Astrocyte (in vitro differentiated cells and primary cell): ENCODE measurements at places on chromosomes 4 and X. TPM values are rescaled to one million over a fixed set of nuclear protein-coding genes. Genes with fewer than 3 reads are reported as not detected.

DNA sequence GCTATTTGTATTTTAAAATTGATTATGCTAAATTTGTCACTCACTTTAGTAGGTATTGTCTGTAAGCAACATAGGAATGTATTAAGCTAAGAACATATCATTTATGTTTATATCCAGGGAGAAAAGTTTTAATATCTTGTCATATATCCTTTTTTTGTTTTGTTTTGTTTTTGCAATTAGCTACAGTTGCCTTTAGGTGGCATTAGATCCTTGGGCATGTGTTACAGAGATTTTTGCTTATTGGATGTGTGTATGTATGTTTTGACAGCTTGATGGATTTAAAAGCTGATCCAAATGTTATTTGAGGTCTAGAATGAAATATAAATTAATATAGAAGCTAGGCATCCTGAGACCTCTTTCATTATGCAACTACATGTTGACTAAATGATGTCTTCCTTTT lies 36.1 kb upstream of the OTUD4 start:
- H3K4me1 ChIP-seq, result no peaks in the 10 kb centered on the region
- H3K36me3 ChIP-seq, result no peaks in the 10 kb centered on the region
- no peak overlapping the region for H3K27ac ChIP-seq

MAGED4 gene
- total RNA-seq, result 96.3 and 129 TPM in 2 replicates

- no peak overlapping the region for H3K27ac ChIP-seq
- H3K4me1 ChIP-seq, result peaks cover 3% of the 10 kb centered on the region
- no peak for DNase-seq
- no peak overlapping the region for H3K4me3 ChIP-seq
Measured at GRCh38 chr4:183266371-183266770, 53.7 kb downstream of the CLDN22 start.

- H3K4me3 ChIP-seq, result no peak overlapping the region
- no peaks in the 10 kb centered on the region for H3K27me3 ChIP-seq
- no peaks in the 10 kb centered on the region for H3K4me1 ChIP-seq
- no peak for DNase-seq
Measured at GRCh38 chr4:126012691-126013290, 698.0 kb downstream of the FAT4 start.

DNA sequence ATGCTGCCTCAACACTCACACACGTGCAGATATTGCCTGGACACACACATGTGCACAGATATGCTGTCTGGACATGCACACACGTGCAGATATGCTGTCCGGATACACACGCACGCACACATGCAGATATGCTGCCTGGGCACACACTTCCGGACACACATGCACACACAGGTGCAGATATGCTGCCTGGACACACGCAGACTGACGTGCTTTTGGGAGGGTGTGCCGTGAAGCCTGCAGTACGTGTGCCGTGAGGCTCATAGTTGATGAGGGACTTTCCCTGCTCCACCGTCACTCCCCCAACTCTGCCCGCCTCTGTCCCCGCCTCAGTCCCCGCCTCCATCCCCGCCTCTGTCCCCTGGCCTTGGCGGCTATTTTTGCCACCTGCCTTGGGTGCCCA lies 14.7 kb downstream of the FGFRL1 start:
- H3K4me1 ChIP-seq, result peaks cover 4% of the 10 kb centered on the region
- peaks cover 10% of the 10 kb centered on the region for H3K36me3 ChIP-seq
- no peaks in the 10 kb centered on the region for H3K27me3 ChIP-seq
- no peak for DNase-seq
- H3K4me3 ChIP-seq, result no peak overlapping the region

GYPE gene
- total RNA-seq, result not detected in 2 replicates

DNA sequence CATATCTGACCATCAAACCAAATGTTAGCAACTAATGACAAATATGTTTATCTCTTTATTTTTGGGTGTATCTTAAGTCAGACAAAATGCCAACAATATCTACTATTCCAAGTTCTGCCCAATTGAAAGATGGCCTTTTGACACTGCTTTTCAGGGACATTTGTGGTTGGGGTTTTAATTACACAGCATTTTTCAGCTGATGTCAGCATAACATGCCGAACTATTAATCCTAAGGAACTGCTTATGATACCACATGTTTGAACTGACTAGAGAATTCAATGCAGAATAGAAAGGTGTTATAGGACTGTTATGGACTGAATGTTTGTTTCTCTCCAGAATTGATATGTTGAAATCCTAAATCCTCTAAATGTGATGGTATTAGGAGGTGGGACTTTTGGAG lies 445.1 kb downstream of the TMA16 start:
- no peak overlapping the region for H3K27ac ChIP-seq
- H3K4me3 ChIP-seq, result no peak overlapping the region
- no peaks in the 10 kb centered on the region for H3K4me1 ChIP-seq
- no peaks in the 10 kb centered on the region for H3K27me3 ChIP-seq
- H3K36me3 ChIP-seq, result no peaks in the 10 kb centered on the region
- DNase-seq, result no peak

LRRC66 gene
- 0.32 and 0.50 TPM in 2 replicates for total RNA-seq

PRAF2 gene
- total RNA-seq, result 44.4 and 52.8 TPM in 2 replicates

SPIN2A gene
- 1.2 TPM in 2 replicates for total RNA-seq

DNA sequence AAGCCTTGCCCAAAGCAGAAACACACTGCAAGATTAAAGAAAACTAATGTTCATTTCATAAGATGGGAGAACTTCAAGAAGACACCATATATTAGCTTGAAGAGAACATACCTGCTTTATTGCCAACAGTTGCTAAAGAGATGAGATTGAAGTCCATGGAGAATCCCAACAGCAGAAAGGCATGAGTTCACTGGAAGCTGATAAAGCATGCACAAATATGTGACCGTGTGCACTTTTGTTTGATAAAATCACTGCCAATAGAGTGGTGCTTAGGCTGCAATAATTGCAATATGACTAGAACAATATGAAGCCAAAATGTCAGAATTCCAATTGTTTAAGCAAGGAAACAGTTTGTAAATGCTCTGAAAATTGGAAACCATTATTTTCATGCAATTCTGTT lies 125.9 kb upstream of the PPARGC1A start:
- no peak for DNase-seq
- no peaks in the 10 kb centered on the region for H3K36me3 ChIP-seq
- H3K4me3 ChIP-seq, result no peak overlapping the region
- H3K4me1 ChIP-seq, result no peaks in the 10 kb centered on the region

GRCh38 chrX:47235691-47236103 lies 2.9 kb downstream of the USP11 start:
- H3K36me3 ChIP-seq, result peaks cover 4% of the 10 kb centered on the region
- DNase-seq, result no peak
- H3K4me1 ChIP-seq, result peaks cover 9% of the 10 kb centered on the region
- no peak overlapping the region for H3K27ac ChIP-seq

ZCCHC12 gene
- total RNA-seq, result 0.16 TPM in 1 of 2 replicates, not detected in the other

DNA sequence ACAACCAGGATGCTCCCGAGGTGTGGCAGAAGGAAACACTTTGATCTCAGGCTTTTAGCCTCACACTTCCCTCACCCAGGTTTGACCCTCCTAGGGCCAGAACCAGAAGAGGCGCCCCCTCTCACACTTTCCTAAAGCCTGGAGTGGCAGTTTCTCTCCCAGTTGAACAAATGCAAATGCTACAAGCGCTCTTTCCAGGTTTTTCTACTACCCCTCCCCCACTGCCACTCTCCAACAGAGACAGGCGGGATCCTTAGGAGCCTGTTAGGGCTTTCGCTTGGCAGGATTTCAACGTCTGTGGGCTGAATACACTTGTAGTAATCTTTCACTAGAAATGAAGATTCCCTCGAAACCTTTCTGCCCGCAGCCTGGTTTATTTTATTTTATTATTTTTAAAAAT lies 2.4 kb downstream of the TSC22D3 start:
- H3K36me3 ChIP-seq, result no peaks in the 10 kb centered on the region
- H3K4me1 ChIP-seq, result peaks cover 5% of the 10 kb centered on the region
- H3K27me3 ChIP-seq, result peaks cover 31% of the 10 kb centered on the region
- DNase-seq, result no peak

DNA sequence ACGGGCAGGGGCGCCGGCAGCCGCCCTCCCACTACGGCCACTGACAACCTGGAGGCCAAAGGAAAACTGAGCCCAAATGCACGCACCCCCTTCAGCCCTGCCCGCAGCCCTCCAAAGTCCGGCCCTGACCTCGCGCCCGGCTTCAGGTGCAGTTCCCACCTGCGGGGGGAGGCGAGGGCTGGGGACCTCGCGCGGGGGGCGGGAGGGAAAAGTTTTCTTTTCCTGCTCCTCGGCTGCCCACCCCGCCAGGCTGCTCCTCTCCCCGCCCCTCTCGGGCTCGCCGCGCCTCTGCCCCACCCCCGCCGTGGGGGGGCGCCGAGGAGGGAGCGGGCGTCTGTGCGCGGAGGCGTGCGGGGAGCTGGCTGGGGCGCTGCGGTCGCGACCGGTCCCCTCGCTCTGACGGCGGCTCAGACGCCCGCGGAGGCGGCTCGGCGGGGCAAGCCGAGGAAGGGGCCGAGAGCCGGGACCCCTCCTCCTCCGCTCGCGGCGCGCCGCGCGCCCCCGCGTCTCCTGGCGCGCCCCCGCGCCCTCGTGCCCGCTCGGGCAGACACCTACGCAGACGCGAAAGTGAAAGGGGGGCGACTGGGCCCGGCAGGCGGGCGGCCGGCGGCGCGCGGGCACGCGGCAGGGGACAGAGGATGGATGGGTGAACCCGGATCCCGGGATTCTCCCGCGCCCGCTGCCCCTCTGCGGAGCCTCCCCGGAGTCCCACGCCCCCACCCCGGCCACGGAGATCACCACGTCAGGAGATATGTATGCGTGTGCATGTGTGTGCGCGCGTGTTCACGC lies 3.1 kb upstream of the NR3C2 start:
- peak overlapping the region; percentile 57 for H3K4me3 ChIP-seq
- peaks cover 39% of the 10 kb centered on the region for H3K27me3 ChIP-seq
- peaks cover 21% of the 10 kb centered on the region for H3K4me1 ChIP-seq

RAB40A gene
- 0.07 TPM in 1 of 2 replicates, not detected in the other for total RNA-seq

GRCh38 chrX:154731881-154732280 lies 19.0 kb downstream of the GAB3 start:
- H3K4me1 ChIP-seq, result peaks cover 76% of the 10 kb centered on the region
- H3K36me3 ChIP-seq, result no peaks in the 10 kb centered on the region
- no peak for DNase-seq
- H3K4me3 ChIP-seq, result no peak overlapping the region
- H3K27me3 ChIP-seq, result no peaks in the 10 kb centered on the region
- H3K27ac ChIP-seq, result peak overlapping the region; percentile 71

- no peak overlapping the region for H3K27ac ChIP-seq
- no peaks in the 10 kb centered on the region for H3K4me1 ChIP-seq
- H3K27me3 ChIP-seq, result no peaks in the 10 kb centered on the region
- no peak overlapping the region for H3K4me3 ChIP-seq
- DNase-seq, result no peak
Measured at GRCh38 chrX:121120690-121121605, 73.5 kb downstream of the GLUD2 start.

SPACA5 gene
- total RNA-seq, result not detected in 2 replicates

DNA sequence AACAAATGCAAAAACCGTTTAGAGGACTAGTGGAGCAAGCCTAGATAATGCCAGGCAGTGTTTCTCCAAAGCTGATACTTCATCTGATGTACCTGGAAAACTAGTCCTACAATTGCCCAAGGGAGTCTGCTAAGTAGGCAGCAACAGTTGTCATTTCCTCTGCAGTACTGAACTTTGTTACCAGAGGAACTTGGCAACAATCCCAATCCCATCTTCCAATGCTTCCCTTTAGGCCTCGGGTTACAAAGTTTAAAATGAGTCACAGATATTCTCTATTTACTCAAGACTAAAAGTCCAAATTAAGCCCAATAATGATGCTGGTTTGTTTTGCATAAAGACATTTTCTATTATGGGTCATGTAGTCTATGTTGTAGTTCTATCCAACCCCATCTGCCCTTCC lies 120.0 kb upstream of the GLRA2 start:
- H3K27me3 ChIP-seq, result no peaks in the 10 kb centered on the region
- no peaks in the 10 kb centered on the region for H3K4me1 ChIP-seq
- H3K4me3 ChIP-seq, result no peak overlapping the region
- H3K36me3 ChIP-seq, result no peaks in the 10 kb centered on the region

DNA sequence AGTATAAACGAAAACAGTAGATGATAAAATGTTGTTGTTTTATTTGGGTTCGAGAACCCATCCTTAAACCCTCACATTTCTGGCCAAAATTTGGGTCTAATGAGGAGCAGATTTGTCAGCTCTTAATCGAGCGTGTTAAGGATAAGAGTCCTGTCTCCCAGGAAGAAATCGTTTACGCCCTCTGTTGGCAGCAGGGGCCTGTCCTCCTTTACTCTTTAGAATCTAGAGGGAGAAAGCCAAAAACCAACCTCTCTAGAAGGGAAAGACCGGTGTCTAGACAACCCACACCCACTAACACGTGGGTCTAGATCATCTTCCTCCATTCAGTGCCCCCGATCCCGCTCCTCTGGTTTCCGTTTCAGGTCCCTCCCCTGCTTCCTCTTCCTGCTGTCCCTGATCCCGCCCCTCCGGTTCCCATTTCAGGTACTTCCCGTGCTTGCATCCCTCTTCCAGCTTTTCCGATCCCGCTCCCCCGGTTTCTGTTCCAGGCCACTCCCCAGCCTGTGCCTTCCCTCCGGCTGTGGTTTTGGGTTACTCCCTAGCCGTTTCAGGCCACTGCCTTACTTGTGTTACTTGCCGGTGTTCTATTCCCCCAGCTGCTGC lies 339.1 kb downstream of the PAPSS1 start:
- H3K27ac ChIP-seq, result no peak overlapping the region
- no peaks in the 10 kb centered on the region for H3K27me3 ChIP-seq
- H3K4me1 ChIP-seq, result peaks cover 5% of the 10 kb centered on the region
- no peak overlapping the region for H3K4me3 ChIP-seq
- no peak for DNase-seq
- no peaks in the 10 kb centered on the region for H3K36me3 ChIP-seq

DNA sequence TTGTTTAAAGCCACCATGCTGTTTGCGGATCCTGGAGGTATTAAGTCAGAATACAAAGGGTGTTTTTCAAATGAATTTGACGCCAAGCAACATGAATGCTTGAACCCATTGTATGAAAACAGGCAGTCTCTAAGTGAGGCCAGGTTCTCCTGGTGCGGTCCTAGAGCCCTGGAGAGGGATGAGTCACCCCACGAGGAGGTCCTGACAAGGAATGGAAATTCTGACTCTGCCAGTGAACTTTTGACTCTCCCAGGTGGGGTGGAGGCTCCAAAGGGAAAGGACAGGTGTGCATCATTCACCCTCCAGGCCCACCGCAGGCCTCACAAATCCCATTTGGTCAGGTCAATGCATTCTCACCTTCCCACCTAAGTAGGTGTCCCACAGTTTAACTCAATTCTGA lies 1.5 kb downstream of the TRIM2 start:
- H3K36me3 ChIP-seq, result no peaks in the 10 kb centered on the region
- H3K4me1 ChIP-seq, result peaks cover 21% of the 10 kb centered on the region
- H3K27me3 ChIP-seq, result no peaks in the 10 kb centered on the region
- DNase-seq, result peak; percentile 46
- H3K4me3 ChIP-seq, result no peak overlapping the region
- H3K27ac ChIP-seq, result no peak overlapping the region

PNMA3 gene
- total RNA-seq, result 0.82 and 0.93 TPM in 2 replicates
